GM23338 (cell line): ENCODE measurements at places on chromosomes 1 and 21. TPM values are rescaled to one million over a fixed set of nuclear protein-coding genes. Genes with fewer than 3 reads are reported as not detected.

DNA sequence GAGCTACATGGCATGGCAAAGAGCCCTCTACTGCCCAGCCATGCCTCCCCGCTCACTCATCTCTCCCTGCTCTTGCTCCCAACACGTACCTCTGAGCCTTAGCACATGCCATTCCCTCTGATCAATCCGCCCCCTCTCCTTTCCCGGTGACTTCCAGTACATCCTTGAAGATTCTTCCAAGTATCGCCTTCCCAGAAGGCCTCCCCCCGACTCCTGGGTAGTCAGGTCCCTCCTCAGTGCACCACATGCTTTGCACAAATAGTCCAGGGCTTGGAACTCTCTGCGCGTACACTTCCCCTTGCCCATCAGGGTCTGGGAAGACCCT, 77.0 kb upstream of the IFFO2 start:
- DNase-seq: no peak

The RPTN gene
- total RNA-seq: not detected in 2 replicates

GRCh38 chr1:216997069-216997468, 273.8 kb upstream of the ESRRG start:
- no peak for DNase-seq

The CD52 gene
- total RNA-seq: not detected in 2 replicates

DNA sequence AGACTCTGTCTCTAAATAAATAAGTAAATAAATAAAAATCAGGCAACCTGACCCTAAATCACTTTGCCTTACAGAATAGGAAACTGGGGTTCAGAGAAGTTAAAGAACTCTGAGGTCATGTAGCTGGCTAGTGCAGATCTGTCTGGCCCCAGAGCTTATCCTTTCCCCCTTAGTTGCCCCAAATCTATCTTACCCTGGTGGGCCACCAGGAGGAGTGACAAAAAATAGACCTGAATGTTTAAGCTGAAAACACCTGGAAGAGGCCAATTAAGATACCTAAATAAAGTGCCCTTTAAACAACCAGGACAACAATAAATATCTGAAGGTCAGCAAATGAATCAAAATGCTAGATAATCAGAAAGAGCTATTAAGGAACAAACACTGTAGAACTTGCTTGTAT, 59.7 kb downstream of the TEX35 start:
- peak; percentile 41 for DNase-seq

The TNNT2 gene
- total RNA-seq: 4.5 and 7.5 TPM in 2 replicates
